Glomerular endothelial cell (primary cell): ENCODE measurements at places on chromosomes 12 and 14.

DNA sequence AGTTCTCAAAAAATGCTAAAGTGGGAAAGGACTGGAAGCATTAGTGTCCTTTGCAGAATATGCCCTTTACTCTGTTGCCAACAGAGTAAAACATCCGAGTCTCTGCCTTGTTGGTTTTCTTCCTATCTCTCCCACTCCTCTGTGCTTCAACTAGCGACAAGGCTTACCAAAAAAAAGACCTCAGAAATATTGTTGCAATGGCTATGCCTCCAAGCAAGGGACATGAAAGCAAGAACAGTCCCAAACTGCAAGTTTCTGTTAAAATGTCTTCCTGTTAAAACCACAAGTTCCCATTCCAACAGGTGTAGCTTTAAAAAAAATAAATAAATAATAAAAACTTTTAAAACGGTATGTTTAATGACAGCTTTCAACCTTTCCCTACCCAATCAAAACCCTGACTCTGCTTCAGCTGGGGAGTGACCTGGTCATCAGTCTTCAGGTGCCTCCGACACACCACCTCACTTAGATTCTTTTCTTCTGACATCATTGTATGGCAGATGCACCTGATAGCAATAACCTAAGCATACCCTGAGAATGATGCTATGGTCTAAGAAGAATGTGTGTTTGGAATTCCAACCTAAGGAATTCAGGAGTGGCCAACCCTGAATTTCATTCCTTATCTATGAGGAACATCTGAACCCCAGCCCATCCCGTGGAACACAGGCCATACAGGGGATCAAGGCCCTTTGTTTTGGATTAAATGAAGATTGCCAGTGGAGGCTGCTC is 81.0 kb downstream of the RPS29 start:
- DNase-seq: no peak

DNA sequence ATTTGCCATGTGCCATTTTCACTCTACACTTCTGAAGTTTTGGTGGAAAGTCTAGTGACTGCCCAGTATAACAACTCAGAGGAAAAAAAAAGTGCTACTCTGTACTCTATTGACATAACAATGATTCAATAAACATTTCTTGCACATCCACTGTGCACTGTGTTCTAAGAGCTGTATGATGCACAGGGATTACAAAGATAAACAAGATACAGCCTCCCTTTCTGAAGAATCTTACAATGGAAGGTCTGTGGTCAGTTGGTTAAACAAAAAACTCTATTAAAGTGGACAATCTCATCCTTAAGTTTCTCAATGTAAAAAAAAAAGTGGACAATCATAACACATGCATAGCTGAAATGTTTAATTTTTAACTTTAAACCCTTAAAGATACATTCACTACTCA is 105.7 kb upstream of the RASSF8 start:
- DNase-seq: no peak

DNA sequence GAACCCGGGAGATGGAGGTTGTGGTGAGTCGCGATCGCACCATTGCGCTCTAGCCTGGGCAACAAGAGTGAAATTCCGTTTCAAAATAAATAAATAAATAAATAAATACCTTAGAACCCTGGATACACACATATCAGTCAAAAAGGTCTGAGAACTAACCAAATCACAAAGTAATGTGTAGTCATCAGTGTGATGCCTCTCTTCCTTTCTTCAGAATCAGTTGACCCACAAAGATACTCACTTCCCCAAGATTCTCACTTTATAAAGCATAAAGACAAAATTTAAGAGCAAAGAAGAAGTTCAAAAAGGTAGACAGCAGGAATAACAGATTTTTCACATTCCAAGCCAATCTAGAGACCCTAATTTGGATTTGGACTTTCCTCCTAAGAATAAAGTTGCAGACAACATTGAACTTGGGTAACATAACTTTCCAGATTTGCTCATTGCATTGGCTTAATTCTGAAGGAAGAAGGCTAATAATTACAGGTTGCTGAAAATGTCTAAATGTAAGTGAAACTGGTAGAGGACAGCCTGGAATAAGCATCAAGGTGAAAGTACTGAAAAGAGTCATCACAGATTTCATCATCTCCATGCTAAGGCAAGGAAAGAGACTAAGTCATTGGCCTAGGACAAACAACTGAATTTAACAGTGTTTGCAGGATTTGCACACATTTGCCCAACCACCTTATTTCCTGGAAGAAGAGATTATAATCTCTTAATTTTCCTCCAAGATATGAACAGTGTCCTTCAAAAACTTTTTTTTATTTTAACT is 17.4 kb downstream of the TMED10 start:
- DNase-seq: no peak

DNA sequence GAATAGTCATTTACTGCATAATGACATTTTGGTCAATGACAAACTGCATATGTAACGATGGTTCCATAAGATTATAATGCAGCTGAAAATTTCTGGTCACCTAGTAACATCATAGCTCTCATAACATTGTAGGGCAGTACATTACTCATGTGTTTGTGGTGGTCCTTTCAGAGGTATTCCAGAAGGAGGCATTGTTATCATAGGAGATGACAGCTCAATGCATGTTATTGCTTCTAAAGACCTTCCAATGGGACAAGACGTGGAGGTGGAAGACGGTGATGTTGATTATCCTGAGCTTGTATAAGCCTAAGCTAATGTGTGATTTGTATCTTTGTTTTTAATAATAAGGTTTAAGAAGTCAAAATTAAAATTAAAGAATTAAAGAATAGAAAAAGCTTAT is 43.8 kb upstream of the TSPAN11 start:
- DNase-seq: no peak

- no peak for DNase-seq
Observed at GRCh38 chr12:80040075-80040738, 59.1 kb upstream of the OTOGL start.

GRCh38 chr12:27970401-27971120 is 2.0 kb downstream of the PTHLH start:
- no peak for DNase-seq

DNA sequence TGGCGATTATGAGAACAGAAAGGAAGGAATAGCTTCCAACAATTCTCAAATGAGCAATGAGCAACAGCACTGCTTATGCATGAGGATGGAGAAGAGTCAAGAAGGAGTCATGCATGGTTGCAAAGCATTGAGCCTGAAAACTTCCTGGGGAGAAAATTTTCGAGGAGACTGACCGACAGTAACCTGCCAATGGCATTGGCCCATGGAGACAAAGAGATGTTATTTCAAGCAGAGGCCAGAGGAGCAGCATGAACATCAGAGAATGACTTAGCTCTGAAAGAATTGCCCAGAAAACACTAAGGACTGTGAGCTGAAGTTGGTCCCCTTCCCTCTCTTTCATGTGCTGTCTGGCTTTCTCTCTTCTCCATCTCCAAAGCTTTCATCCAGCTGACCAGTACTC is 343.4 kb downstream of the ADAMTS20 start:
- DNase-seq: no peak
